ENCODE measurements at places on chromosomes 3 and 15.

DNA sequence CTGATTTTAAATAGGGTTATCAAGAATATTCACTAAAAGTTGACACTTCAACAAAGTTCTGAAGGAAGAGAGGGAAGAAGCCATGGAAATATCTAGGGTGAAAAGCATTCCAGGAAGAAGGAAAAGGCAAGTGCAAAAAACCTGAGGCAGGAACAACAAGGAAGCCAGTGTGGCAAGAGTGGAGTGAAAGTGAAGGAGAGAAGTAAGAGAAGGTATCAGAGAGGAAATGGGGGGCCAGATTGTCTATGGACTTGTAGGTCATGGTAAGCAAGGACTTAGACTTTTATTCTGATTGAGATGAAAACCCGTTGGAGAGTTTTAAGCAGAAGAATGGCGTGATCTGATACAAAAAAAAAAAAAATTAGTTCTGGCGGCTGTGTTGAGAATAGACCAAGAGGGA, 18.5 kb upstream of the ZNF609 start:
- DNase-seq, result no peak

GRCh38 chr15:87767516-87767915, 489.0 kb downstream of the NTRK3 start:
- no peak for DNase-seq

DNA sequence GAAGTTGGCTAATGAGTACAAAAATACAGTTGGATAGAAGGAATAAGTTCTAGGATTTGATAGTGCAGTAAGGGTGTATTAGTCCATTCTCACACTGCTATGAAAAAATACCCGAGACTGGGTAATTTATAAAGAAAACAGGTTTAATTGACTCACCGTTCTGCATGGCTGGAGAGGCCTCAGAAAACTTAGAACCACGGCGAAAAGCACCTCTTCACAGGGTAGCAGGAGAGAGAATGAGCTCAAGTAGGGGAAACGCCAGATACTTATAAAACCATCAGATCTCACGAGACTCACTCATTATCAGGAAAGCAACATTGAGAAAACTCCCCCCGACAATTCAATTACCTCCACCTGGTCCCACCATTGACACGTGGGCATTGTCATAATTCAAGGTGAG, 483.3 kb downstream of the TUSC7 start:
- DNase-seq, result no peak

GRCh38 chr15:90062973-90063769, 39.1 kb downstream of the IDH2 start:
- DNase-seq, result no peak

GRCh38 chr3:72078676-72079368, 293.9 kb upstream of the PROK2 start:
- DNase-seq, result no peak

DNA sequence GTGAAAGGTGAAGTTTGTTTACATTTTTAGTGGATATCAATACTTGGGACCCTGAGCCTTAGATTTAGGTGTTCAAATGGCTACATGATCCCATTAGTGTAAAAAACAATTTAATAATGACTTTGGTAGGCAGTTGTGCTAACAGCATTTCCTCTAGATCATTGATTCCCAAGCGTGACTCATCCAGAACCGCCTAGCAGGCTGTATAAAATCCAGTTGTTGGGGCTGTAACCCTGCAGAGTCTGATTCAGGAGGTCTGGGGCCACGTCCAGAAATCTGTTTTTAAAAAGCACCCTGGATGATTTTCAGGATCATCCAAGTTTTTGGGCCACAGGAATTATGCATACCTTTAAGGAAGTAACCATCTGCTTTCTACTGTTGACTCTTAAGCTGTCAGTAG, 156.4 kb downstream of the TP63 start:
- DNase-seq, result no peak
